Cortex of kidney (tissue), 1 donor: ENCODE measurements at places on chromosomes 2 and 18.

GRCh38 chr2:193749485-193749884, 1554.8 kb upstream of the TMEFF2 start:
- DNase-seq, result no peak

DNA sequence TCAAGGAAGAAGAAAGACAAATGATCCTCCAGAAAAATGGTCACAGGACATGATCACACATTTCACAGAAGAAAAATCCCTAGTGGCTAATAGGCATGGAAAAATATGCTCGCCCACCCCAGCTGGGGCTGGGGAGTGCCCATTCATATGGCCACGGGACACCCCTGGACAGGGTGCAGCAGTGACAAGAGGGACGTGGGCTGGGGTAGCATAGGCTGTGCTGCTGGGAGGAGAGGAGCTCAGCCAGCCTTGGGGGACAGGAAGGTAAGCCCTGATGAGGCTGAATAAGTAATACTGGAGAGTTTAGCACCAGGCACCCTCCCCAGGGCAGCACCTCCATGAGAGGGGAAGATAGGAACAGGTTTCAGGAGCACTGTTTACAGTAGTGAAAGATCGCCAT, 254.9 kb upstream of the HS6ST1 start:
- no peak for DNase-seq

- no peak for DNase-seq
Measured at GRCh38 chr2:187148059-187148714, 299.2 kb upstream of the ZSWIM2 start.

DNA sequence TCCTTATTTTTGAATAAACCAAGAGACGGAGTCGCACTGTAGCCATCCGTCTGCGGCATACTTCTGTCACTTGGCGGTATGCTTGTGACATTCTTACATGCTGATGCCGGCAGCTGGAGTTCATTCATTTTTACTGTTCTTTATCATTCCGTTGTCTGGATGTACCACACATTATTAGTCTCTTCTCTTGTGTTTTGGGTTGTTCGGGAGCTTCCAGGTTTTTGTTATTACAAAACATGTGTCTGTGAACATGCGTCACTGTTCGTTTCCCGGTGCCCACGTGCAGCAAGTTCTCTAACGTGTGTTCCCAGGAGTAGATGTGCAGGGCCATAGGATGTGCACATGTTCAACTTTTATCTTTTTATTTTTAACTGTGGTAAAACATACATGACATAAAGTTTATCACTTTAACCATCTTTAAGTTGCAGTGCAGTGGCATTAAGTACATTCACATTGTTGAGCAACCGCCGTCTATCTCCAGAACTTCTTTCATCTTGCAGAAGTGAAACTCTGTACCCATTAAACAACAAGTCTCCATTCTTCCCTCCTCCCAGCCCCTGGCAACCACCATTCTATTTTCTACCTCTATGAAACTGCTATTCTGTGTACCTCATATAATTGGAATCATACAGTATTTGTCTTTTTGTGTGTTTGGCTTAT, 40.1 kb downstream of the MTCL1 start:
- no peak for DNase-seq

- DNase-seq, result no peak
Measured at GRCh38 chr18:6781796-6782195, 52.3 kb downstream of the ARHGAP28 start.

DNA sequence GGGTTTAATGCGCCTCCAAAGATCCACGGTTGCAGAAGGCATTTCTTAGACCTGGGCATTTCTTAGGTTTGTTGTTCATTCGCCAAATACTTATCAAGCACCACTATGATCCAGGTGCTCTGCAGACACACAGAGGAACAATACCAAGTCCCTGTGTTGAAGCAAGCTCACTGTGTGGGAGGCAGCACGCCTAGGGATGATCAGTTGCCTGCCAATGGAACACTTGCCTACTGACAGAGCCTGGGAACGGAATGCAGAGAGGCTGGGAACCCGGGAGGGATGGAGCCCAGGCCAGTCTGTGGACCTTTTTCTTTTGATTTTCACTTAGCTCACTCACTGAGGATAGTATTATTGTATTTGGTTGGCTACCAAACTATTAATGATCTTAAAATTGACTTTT, 1.9 kb upstream of the GRP start:
- DNase-seq, result no peak

DNA sequence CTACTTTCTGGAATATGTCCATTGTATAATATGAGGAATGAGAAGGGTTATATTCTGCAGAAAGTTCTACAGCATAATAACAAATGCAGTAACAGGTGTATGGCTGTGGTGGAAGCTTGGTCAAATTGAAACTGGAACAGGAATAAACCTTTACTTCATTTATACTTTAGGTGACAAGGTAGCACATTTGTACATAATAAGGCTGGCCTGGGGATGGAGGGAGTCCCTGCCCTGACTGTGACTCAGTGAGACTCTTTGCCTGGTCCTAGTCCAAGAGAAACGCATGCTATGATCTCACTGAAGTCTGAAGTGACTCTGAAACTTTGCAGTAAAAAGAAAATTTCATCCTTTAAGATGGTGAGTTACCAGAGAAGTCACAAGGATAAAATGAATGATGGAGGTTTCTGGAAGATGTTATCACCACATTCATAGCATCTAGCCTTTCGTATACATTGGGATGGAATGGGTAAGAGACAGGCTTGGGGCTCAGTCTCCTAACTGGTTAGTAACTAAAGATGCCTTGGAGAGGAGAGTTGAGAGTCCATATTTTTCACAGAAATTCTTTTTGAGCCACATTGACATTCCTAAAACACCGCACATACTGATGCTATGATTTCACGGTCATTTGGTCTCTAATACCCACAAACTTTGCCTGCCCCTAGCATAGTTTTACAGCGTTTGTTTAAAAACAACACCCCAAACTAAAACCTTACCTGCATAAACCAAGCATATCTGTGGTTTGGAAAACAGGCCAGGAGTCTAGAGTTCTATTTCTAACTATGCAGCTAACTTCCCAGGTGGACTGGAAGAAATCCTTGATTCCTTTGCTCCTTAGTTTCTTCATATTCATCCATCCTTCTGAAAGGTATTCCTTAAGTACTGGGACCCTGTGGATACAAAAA, 42.4 kb upstream of the NABP1 start:
- no peak for DNase-seq

- DNase-seq, result no peak
Measured at GRCh38 chr2:47452761-47453160, 49.8 kb downstream of the MSH2 start.

- DNase-seq, result no peak
Measured at GRCh38 chr18:34562252-34562870, 147.7 kb upstream of the DTNA start.

DNA sequence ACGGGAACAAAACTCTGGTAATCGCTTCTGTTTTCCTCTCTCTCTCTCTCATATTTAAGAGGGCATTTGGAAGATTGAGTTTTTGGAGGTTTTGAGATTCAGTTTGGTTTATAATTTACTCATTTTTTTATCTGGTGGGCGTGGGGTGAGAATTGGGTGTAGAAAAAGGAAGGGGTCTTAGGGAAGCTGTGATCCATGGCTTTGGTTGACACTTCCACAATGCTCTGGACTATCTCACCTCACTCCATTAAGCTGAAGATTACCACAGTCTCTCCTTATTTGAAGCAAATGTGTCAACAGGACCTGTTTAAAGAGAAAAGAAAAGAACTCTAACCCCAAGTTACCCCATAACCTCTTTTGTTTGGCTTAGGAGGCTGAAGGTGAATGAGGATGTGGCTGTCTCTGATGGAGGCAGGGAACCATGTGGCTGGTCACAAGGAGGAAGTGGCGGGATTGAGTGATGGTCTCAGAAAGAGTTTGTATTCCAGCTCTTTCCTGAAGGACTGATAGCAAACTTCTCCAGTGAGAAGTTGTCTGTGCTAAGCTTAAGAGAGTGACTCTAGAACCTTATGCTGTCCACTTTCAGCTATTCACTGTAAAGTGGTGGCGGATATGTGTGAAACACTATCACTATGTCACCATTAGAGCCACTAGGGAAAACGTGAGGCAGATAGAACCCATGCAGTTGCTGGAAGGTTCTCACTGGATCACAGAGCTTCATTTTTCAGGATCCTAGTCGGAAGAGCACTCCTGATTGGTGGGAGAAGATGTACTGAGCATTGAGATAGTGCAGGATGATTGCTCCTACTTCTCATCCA, 934 bp downstream of the ZNF804A start:
- no peak for DNase-seq

DNA sequence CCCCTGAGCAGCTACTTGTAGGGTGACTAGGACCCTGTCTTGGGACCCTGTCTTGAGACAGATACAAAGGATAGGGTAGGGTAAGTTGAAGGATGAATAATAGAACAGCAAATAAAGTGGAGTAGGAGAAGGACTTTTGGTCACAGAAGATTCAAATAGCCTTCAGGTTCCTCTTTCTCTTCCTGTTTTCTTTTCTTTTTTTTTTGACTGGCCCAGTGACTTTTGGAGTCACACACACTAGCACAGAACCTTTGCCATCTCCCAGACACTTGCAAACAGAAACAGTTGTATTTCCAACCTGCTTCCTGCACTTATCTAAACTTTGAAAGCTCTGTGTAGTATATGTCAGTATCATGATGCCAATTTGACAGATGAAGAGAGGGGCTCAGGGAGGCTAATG, 108.2 kb downstream of the TDRD15 start:
- DNase-seq, result no peak

- DNase-seq, result no peak
Measured at GRCh38 chr2:56127463-56128152, 56.2 kb upstream of the CCDC85A start.

DNA sequence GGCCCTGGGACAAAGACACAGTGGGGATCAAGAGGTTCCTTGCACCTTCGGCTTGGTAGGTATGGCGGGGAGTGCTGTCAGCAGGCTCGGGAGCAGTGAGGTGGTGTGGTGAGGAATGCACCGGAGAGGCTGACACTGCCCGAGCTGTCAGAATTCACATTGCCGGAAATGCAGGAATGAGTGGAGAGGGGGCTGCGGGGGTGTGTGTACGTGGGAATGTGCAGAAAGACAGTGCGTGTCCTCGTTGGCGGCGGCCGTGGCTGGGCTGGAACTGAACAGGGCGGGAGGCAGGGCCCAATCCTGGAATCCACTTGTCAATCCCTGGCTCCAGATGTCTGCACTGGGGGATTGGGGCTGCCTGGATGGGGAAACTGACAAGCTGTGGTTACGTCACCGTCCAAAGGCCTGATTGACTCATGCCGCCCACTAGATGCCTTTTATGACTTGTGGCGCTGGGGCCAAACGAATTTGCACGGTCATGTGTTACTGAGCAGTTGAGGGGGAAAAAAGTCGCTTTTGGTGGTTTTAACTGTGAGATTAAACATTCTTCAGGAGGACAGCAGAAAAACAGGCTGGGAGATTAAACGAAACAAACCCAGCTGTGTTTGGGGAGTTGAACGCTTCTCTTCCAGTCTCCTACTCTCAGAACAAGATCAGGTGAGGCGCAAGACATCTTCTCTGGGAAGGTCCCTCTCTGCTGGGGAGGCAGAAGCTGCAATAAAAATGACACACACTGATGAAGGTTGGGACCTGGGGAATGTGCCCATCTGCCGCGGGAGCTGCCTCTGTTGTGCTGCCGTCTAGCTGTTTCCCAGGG, 189.4 kb upstream of the GLI2 start:
- no peak for DNase-seq

GRCh38 chr18:60235164-60235563, 137.4 kb downstream of the MC4R start:
- DNase-seq, result no peak

DNA sequence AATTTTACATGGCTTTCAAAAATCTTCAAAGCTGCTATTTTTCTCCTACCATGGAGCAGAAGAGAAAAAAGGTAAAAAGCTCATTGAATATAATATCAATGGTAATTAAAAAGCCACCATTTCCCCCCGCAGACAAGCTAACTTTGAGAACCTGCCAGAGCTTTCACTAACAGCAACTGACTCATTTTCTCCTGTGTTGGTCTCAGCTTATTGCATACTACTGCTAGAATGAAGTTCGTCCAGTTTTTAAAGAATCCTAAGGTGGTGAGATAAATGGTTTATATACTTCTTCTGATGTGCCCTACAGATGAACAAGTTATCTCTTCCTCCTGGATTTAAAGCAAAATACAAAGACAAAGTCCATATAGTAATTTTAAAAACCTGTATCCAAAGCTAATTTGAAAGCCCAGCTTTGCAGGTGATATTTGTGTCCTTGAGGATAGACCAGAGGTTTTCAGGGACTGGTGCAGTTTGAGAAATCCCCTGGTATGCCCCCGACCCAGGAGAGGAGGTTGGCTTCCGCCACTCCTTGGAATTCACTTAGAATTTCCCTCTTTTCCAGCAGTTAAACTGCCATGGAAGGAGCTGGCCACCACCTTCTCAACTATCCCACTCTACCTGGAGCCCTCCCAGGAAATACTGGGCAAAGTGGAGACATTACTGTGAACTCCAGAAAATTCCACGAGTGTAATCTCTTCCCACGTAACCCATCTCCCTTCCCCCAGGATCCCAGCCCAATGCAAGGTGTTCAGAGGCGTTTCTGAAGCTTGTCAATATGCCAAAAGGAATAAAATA, 17.5 kb downstream of the YPEL5 start:
- no peak for DNase-seq

DNA sequence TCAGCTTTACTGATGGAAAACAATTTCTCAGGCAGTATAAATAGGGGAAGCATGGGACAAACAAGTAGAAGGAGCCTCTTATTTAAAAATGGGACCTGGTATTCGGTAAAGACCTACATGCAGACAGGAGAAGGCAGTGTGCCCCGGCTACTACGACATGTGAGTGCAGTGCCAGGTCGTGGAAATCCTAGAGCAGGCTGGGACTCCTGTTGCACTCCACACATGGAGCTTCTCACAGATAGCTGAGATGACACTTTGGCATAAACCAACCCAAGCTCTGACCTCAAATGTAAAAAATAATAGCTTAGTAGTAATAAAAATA, 885 bp upstream of the DSEL start:
- DNase-seq, result no peak

DNA sequence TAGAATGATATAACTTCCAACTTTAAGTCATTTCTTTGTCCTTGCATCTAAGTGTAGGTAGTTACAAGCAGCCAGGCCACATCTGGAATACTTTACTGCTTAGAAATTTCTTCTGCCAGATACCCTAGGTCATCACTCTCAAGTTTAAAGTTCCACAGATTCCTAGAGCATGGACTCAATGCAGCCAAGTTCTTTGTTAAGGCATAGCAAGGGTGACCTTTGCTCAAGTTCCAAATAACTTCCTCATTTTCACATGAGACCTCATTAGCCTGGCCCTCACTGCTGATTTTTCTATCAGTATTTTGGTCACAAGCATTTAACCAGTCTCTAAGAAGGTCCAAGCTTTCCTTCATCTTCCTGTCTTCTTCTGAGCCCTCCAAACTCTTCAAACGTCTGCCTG, 7.8 kb upstream of the UGT1A9 start:
- DNase-seq, result no peak

- DNase-seq, result no peak
Measured at GRCh38 chr2:177501186-177501585, 108.6 kb downstream of the AGPS start.

GRCh38 chr2:86021396-86022378, 84.0 kb downstream of the POLR1A start:
- DNase-seq, result no peak

DNA sequence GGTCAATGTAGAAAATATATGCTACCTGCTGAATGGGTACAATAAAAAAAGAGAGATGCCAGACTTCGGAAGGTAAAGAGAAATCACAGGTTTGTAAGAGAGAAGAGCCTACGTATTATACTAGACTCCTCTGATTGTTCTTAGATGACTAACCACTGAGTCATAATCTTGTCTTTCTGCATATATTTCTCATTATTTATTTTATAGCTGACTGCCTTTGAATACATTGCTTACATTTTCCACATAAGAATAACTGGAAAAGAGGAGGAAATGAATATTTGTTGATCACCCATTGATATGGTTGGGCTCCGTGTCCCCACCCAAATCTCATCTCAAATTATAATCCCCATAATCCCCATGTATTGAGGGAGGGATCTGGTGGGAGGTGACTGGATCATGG, 90.3 kb upstream of the RAB27B start:
- no peak for DNase-seq
